Dermis microvascular lymphatic vessel endothelial cell (primary cell): ENCODE measurements at places on chromosomes 2 and 18.

DNA sequence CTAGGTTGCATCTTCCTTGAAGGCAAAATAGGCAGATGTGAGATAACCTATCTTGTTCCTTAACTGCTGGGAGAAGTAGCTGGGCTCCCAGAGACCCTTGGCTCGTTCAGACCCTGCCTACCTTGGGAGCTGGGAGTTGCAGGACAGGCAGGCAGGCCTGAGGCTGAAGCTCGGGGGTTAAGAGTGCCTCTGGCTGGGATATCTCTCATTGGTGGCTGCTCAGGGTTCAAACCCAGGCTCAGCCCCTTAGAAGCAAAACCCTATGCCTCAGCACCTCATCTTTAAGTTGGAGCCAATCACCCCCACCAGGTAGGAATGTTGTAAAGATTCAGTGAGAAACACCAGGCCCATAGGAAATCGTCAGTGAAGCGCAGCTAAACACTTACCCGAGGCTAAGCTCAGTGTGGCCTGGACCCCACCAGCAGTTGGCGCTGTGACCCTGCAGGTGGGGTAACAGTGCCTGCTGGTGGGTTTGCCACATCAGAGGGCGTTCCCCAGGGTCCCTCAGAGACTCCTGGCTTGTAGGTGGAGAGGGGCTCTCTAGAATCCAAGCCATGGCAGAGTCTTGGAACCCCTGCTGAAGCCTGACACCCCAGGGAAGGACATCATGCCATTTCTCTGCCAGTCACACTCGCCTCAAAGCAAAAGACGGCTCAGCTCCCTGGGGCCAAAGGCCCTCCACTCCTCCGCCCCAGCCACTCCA is 54.6 kb upstream of the GPR17 start:
- peak; percentile 73 for DNase-seq

- peak; percentile 88 for DNase-seq
Observed at GRCh38 chr18:2304378-2305175, 266.7 kb downstream of the METTL4 start.

GRCh38 chr2:118987886-118988285 is 45.9 kb downstream of the MARCO start:
- no peak for DNase-seq

DNA sequence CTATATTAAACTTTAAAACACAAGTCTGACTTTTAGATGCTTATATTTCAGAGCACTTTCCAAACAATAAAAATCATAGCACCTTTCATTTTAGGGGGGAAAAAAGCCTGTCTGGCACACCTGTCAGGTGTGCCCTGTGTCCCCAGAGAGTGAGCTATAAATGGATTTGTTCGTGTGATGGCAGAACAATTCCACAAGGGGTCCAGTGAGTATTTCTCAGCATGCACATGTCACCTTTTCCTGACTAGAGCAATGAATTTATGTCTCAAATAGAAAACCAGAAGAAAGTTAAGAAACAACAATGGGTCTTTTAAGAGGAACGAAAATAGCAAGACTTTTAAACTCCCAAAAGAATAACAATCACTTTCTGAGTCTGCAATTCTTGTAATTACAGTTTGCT is 55.9 kb downstream of the ACVR1C start:
- peak; percentile 2 for DNase-seq

DNA sequence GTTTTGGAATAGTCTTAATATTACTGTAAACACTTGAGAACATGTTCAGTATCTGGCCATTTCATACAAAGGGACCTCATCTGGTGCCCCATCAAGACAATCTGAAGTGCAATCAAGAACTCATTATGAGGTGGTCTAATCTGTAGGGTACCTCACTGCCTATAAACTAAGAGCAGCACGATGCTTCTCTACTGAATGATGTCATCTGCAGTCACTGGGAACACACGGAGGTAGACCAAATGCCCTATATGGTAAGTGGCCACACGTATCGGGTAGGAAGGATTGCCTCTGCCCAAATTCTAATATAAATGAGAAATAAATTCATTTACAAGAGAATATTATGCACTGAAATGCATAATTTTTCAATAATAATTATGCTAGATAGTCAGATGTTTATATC is 90.4 kb downstream of the SLC8A1 start:
- DNase-seq, result no peak

GRCh38 chr2:54810246-54810645 is 86.8 kb downstream of the EML6 start:
- no peak for DNase-seq

GRCh38 chr2:8300905-8301304 is 381.0 kb upstream of the ID2 start:
- no peak for DNase-seq

- DNase-seq, result no peak
Observed at GRCh38 chr2:127397568-127398238, 9.9 kb upstream of the MAP3K2 start.

- DNase-seq, result peak; percentile 4
Observed at GRCh38 chr2:8761529-8762164, 75.8 kb downstream of the KIDINS220 start.

GRCh38 chr2:36570416-36570815 is 27.6 kb downstream of the FEZ2 start:
- no peak for DNase-seq

GRCh38 chr2:150404147-150404546 is 83.3 kb downstream of the RND3 start:
- DNase-seq, result no peak

- DNase-seq, result no peak
Observed at GRCh38 chr18:61034580-61034979, 298.6 kb upstream of the CDH20 start.

- no peak for DNase-seq
Observed at GRCh38 chr2:156537141-156537540, 101.0 kb downstream of the GPD2 start.

DNA sequence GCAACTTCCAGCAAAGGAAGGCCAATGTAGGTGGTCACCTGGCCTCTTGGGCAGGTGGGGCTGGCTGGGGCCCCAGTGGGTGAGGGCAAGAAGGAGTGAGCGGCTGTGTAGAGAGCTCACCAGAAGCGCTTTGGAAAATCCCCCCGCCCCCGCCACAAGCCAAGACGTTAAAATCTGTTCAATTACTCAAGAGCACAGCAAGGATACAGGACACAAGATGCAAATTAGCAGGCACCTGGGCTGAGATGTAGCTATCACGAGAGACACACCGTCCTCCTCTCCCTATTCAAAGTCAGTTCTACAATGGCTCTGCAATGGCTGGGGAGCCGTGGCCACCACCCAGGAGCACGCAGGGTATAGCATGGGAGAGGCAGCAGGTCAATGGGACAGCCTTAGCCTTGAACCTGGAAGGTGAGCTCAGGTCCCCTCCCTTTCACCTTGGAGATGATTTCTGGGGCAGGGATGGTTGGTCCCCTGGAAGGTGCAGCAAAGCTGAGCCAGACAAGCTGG is 38.5 kb upstream of the GPR17 start:
- DNase-seq, result no peak

GRCh38 chr2:72887032-72887739 is at the start of gene SPR:
TSS of gene SPR (plus strand) at chr2:72887408. CDS start at chr2:72887433, 25 bp downstream.
- peak; percentile 73 for DNase-seq

DNA sequence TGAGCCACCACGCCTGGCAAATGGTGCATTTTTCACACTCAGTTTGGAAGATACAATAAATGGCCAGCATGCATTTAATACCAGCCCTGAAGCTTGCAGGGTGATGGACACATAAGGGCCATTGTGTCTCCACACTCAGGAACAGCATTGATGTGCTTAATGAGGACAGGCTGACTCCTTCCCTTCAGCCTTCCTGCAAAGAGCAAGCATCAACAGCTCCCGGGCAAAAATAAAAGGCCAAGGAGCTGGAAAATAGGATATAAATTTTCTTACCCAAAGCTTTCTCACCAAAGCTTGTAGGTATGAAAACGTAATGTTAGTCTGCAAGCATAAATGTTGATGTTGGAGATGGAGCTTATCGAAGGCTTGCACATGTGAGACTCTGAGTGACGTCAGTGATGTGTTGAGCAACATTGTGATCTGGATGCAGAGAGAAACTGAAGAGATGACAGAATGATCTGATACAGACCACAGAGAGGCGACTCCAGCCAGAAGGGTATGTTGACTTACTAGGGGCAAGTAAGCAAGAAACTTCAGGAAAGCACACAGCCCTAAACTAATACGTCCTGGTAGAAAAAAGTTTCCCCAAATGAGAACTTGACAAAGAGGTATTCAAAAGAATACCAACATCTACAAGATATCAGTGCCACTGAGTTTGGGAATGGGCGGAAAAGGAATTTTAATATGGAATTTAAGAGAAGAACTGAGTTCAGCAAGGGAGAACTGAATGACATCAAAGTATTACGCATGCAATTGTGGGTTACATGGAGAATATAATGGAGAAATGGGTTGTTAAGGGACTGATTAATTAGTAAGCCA is 256.5 kb downstream of the TGIF1 start:
- DNase-seq, result no peak

- DNase-seq, result no peak
Observed at GRCh38 chr2:169891593-169892298, 64.5 kb downstream of the UBR3 start.

- DNase-seq, result no peak
Observed at GRCh38 chr2:158775273-158776027, 19.7 kb upstream of the DAPL1 start.

DNA sequence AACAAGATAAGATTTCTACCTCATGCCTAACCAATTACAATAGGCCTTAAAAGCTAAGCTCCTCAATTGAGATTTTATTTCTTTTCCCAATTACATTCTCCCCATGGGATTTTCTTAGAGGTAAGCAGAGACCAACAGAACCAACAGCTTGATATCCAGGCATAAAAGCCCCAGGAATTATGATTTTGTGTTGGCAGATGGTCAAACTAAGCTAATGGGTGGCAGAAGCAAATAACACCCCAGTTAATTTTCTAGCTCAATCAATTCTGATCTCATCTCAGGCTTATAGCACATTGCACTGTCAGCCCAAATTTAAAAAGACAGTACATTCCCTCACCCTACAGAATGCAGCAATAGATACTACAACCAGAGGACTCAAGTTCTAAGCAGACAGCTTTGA is 156.4 kb downstream of the NRXN1 start:
- no peak for DNase-seq

- DNase-seq, result no peak
Observed at GRCh38 chr2:158599609-158600008, 142.9 kb downstream of the PKP4 start.

DNA sequence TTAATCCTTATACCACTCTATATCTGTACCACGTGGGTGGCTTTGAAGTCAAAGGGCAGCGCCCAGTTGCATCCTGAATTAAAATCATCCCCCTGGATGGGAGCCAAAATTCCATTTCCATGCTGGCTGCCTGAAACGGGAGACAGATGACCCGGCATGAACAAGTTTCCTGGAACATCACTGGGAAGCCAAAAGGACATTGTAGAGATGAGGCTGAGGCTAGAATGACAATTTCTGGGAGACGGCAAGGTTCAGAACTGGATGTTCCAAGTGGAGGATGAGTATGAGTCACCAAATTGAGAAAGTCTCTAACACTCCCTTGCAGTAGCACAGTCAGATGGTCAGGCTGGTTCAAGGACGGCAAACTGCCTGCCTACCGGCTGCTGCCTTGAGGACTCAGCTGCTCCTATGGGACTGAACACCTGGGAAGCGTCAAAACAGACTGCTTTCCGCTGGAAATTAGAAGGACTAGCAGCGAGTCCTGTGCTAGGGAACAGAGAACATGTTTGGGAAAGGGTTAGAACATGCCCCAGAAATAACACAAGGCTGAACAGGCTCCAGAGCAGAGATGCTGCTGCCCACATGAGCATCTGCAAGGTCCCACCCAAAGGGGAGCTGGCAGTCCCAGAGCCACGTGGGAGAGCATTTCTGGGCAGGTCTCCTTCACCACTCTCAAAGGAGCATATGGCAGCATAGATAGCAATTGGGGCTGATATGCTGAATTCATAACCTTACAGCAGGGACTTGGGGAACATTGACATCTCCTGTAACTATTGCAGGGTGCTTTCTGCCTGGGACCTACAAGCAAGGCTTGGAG is 32.0 kb downstream of the YPEL5 start:
- peak; percentile 94 for DNase-seq

- DNase-seq, result no peak
Observed at GRCh38 chr2:70123829-70124116, 36.5 kb downstream of the PCBP1 start.

DNA sequence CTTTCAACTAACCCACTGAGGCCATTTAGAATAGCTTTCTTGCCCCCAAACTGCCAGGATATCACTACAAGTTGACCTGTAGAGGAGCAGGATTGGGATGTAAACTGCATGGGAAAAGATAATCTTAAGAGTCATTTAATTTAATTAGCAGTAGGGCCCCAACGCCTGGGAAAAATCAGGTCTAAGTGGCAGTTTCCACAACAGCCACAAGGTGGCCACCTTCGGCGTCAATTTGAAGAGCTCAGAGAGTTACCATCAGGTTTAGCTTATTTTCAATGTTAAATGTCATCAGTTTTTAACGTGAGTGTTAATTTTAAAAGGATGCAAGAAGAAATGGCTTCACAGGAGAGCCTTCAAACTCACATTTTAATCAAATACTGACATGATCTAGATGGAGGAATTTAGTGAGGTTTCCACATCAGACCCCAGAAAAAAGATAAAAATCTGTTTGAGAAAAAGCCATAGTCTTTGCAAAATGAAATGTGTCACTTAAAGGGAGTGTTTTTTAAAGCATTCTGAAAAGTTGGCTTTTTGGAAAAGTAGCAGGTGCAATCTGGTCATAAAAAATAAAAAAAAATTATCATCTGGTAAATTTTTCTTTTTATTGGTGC is 77.3 kb upstream of the UPP2 start:
- peak; percentile 48 for DNase-seq

GRCh38 chr2:225668606-225669266 is 269.2 kb downstream of the NYAP2 start:
- peak; percentile 61 for DNase-seq

GRCh38 chr2:16317211-16317830 is 348.3 kb downstream of the CYRIA start:
- DNase-seq, result no peak

DNA sequence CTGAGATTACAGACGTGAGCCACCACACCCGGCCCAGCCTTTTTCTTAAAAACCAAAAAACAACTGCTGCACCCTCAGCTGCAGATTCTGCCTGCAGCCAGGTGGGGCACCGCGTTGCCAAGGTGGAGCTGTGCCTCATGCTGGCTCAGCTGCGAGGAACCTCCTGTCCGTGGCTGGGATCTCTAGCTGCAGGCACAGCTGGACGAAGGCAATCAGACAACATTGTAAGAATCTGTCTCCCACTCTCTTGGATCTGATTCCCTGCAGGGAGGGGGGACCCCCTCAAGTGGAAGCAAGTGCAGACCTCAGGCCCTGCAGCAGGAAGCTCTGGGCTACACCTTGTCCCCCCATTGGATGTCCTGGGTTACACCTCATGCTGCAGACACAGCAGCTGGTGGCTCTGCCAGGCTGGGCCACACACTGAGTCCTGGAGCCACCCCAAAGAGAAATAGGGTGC is 24.1 kb downstream of the CIDEA start:
- no peak for DNase-seq
